Stimulated activated CD8-positive, alpha-beta memory T cell treated with anti-CD3 and anti-CD28 coated beads, Interleukin-4, amount 100 ng/mL, for 48 hours (primary cell): ENCODE measurements at places on chromosomes 4 and X.

DNA sequence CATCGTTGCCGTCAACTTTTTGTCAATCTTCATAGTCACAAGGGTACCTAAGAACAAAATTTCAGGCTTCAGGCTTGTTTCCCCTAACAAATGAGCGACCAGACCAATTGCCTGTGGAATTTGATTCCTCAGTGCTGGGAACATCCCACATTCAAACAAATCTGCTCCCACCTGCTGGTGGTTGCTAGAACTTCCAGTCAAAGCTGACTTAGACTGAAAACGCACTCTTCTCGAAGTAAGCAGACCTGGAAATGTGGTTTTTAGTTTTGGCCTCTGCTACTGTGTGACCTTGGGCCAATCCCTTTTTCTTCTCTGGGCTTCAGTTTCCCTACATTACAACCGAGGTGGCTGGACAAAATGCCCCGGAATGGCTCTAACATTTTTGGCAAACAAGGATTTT, 1.8 kb upstream of the GABRQ start:
- no peak for DNase-seq

- DNase-seq = no peak
Observed at GRCh38 chr4:128528793-128529553, 241.4 kb upstream of the PGRMC2 start.

GRCh38 chr4:181443021-181443420, 800.2 kb upstream of the TENM3 start:
- DNase-seq = no peak

GRCh38 chrX:15939737-15940136, 85.1 kb upstream of the AP1S2 start:
- DNase-seq = no peak

DNA sequence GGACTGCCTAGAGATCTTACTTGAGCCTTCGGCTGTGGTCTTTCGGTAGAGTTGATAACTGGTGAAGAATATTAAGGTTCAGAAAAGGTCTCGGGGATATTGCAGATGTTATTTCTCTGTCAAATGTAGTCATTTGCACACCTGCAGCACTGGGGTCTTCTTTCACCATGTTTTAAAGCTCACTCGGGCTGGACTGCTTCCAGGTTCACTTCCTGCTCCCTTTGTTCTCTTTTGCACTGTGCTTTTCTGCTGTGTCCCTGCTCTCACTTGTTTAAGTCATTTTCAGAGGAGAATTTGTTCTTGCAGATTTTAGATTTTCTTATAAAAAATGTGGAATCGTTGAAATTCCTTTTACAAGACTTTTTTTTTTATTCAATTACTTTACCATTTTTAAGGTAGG, 68.5 kb downstream of the BMPR1B start:
- no peak for DNase-seq

GRCh38 chrX:129744861-129745321, 6.1 kb downstream of the XPNPEP2 start:
- peak; percentile 41 for DNase-seq

DNA sequence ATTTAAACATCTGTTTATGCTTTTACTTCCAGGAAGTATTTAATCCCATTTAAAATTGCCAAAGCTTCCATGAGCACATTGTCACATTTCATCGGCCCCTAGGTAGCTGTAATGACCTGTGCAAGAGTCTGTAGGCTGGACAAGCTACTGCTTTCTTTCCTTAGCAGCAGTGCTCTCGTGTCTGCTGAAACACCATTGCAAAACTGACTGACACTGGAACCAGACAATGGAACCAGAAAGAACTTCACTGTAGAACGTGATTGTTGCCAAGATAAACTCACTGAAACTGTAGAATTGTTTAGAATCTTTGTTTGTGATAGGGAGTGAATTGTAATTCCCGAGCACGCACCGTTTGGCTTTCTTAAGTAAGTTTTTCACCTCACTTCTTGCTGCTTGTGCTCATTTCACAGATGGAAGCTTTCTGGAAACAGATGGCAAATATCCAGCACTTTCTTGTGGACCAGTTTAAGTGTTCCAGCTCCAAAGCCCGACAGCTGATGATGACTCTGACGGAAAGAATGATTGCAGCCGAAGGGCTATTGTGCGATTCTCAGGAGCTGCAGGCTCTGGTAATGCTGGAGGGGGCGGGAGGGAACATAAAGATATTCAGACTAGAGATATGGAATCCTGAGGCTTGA, 36.9 kb downstream of the EVC start:
- no peak for DNase-seq

GRCh38 chr4:151324124-151324751, 1.2 kb downstream of the SH3D19 start:
- no peak for DNase-seq

- no peak for DNase-seq
Observed at GRCh38 chrX:129318375-129318774, 204.9 kb downstream of the SMARCA1 start.

DNA sequence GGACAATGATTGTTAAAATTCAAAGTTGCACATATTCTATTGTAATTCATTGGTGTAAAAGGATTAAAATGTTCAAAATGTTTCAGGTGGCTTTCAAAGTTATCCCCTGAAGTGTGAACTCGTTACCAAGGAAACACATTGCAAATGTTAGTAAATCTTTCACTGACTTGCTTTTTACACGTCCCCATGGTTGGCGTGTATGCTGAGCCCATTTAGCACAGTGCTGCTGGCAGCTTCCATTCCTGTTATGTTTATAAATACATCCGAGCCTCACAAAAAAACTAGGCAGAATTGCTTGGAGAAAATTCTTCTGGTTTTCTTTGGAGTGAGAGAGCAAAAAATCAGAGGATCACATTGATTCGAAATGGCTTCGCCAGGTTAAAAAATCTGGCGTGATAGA, 105.9 kb upstream of the HPGD start:
- no peak for DNase-seq

- no peak for DNase-seq
Observed at GRCh38 chr4:4606321-4606720, 64.5 kb upstream of the STX18 start.

DNA sequence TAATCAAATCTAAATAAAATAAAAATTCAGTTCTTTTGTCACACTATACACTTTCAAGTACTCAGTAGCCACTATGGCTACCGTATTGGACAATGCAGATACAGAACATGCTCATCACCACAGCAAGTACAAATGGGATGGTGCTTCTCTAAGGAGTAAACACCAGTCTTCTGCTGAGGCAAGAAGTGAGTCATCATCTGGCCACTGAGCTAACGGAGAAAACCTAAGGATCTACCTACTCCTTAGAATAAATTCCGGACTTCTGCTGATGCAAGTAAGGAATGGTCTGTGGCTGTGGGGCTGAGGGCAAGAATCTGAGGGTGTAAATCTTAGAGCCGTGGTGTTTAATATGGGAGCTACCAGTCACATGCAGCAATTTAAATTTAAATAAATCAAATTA, 11.3 kb upstream of the RBMXL3 start:
- no peak for DNase-seq

DNA sequence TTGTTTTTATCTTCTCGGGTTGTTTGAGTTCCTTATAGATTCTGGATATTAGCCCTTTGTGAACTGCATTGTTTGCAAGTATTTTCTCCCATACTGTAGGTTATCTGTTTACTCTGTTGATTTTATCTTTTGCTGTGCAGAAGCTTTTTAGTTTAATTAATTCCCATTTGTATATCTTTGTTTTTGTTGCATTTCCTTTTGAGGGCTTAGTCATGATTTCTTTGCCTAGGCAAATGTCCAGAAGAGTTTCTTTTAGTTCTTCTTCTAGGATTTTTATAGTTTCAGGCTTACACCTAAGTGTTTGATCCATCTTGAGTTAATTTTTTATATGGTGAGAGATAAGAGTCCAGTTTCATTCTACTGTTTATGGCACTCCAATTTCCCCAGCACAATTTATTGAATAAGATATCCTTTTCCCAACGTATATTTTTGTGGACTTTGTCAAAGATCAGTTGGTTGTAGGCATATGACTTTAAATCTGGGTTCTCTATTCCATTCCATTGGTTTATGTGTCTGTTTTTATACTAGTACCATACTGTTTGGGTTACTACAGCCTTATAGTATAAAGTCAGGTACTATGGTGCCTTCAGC, 54.3 kb downstream of the EGF start:
- DNase-seq = no peak

DNA sequence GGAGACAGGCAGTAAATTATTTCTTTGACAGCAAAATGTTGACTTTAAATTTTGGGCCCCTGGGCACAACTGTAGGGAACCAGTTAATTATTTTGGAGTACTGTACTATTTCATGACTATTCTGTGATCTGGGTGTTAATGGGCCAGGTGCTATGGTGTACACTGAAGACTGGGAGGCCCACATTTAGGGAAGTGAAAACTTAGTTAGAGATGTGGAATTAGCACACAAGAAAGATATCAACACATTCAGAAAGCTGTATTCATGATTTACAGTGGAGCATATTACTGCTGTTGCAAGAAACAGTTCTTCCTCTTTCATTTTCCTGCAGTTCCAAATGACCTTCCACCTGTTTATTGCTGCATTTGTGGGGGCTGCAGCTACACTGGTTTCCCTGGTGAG, 12.4 kb downstream of the PLP1 start:
- no peak for DNase-seq

GRCh38 chr4:138301536-138301935, 59.4 kb upstream of the SLC7A11 start:
- DNase-seq = no peak

GRCh38 chr4:155530857-155531256, 135.8 kb upstream of the GUCY1A1 start:
- no peak for DNase-seq

DNA sequence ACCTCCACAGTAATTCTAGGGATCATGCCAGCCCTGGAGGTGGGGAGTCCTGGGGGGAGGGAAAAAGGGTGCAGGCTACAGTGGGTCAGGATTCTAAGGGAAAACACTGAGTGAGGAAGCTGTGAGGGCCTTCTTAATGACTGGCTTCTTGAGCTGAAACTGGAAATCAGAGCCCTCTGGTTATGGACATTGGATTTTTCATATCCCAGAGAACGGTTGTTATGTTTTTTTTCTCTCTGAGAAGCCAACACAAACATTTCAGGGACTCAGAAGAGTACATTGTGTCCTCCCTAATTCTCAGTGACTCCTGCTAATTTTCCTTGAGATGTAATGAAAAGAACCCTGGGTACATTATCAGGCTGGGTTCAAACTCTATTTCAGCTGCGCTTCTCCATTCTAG, 162.4 kb upstream of the PRDX4 start:
- no peak for DNase-seq

DNA sequence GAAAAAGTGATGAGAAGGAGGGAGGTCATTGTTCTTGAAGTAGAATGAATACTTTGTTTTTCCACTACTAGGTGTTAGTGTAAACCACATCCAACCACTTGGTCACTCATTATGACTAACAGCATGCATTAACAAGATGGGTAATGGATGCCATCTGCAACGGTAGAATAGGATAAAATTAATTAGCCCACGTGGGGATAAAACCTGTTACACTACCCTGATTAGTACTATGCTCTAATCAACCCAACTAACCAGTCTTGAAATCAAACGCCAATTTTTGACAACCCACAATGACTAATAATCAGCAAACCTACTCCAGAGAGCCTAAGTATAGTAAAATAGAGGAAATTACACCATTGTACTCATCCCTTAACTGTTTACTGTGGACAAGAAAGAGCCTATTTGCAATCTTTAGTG, 93.4 kb upstream of the MCF2 start:
- DNase-seq = no peak

DNA sequence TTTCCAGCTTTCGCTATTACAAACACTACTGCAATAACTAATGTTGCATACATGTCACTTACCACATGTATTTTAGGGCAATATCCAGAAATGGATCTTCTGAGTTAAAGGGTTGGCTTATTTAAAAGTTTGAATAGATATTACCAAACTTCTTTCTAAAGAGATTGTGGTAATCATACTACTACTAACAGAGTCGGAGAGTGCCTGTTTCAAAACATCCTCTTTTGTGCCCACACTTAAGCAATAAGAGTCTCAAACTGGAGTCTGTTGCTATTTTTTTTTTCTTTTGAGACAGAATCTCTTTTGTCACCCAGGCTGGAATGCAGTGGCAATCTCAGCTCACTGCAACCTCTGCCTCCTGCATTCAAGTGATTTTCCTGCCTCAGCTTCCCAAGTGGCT, 35.8 kb downstream of the FGFBP1 start:
- DNase-seq = no peak

GRCh38 chrX:12548341-12548740, 242.9 kb upstream of the PRPS2 start:
- DNase-seq = no peak

- DNase-seq = no peak
Observed at GRCh38 chrX:129679901-129680300, 25.1 kb upstream of the APLN start.

DNA sequence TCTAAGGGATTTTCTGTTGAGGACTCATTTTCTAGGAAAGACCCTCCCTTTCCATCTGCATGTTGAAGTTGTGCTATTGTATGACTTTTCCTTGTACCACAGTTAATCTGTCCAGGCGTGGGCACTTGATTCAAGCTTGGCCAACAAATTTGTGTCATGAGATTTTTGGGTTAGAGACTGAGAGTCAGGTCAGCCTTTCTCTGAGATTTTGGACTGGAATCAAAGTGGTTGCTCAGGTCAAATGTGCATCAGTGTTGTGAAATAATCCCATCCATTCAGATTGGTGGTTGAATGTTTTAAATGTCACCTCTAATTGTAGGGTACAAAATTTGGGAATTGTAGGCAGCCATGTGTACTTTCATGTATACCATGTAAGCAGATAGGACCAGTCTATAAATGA, 545.2 kb upstream of the IGFBP7 start:
- no peak for DNase-seq

GRCh38 chrX:18871161-18871890, 112.6 kb downstream of the PHKA2 start:
- no peak for DNase-seq

DNA sequence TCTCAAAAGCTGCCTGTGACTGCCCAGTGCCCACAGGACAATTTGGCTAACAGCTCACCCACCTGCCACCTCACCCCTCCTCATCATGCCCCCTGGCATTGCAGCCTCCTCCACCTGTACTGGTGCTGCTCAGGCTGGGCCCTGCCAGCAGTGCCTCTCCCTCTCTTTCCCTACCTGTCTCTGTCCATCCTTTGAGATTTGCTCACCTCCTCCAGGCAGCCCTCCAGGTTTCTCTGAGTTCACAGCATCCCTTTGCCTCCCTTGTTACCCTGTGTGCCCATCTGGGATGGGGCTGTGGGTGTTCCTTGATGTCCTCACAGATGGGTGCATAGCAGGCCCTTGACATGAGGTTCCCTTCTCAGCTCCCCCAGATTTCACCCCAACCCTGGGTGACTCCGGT, 224.9 kb downstream of the AFAP1 start:
- no peak for DNase-seq

DNA sequence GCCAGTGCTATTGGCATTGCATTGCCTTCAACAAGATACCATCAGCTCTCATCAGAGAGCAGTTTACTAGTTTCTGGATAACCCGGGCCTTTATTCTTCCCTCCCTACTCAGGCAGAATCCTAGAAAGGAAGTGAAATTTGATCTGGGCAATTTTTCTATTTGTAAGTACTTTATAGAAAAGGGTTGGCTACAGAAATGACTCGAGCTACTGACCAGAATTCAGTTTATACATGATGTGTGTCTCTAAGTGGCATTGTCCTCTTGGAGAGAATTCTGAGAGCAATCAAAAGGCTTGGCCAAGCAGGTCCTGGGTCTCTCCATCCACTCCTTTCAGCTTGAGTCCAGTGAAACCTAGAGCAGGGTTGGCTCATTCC, 192.7 kb upstream of the LEF1 start:
- DNase-seq = no peak

- no peak for DNase-seq
Observed at GRCh38 chr4:174041555-174042105, 241.8 kb downstream of the FBXO8 start.

GRCh38 chr4:147760695-147761094, 28.8 kb downstream of the ARHGAP10 start:
- no peak for DNase-seq

- peak; percentile 26 for DNase-seq
Observed at GRCh38 chrX:74420196-74421035, 877 bp upstream of the SLC16A2 start.
